ENCODE measurements at places on chromosomes 4 and X.

GRCh38 chrX:145825896-145826295, 8.3 kb downstream of the SLITRK2 start:
- DNase-seq, result peak; percentile 13

DNA sequence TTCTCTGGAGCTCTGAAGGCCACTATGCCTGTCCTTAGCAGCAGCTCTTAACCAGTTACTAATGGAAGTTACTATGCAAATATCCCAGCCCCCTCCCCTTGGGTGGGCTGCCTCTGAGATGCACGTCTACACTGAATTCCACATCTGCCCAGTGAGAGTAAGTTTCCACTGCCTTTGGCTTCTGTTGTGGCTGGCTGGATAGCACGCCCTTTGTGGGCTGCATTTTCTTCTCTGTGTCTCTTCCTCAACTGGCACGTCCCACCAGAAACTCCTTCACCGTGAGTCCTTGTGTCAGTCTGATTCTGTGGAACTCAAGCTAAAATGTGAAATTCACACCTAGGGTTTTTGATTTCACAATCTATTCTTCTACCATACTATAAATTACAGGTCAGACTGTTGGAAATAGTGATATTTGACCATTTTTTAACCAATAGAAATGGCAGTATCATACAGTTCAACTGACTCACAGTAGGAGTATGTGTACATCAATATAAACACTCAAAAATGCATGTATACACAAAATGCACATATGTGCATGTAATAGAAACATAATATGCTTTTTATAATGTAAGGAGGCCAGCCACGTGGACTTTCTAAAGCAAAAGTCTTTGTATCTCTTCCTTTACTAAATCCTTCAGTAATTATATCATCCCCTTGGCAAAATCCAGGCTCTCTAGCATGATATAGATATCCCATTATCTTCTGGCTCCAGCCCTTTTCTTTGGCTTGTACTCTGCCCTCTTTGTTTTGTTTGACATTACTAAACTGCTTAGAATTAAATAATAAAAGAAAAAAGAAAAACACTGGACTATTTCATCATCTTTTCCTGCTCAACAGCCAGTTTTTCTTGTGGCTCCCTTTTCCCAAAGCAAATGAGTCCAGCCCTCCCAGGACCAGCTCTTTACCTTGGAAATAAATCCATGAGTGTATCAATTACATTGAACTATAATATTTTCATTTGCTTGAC, 33.2 kb upstream of the LDB2 start:
- DNase-seq, result no peak

- no peak for DNase-seq
These were observed 318.6 kb upstream of the CASK start for GRCh38 chrX:42242004-42242403.

- DNase-seq, result peak; percentile 82
These were observed 51.0 kb downstream of the GUCY1B1 start for GRCh38 chr4:155809835-155810234.

DNA sequence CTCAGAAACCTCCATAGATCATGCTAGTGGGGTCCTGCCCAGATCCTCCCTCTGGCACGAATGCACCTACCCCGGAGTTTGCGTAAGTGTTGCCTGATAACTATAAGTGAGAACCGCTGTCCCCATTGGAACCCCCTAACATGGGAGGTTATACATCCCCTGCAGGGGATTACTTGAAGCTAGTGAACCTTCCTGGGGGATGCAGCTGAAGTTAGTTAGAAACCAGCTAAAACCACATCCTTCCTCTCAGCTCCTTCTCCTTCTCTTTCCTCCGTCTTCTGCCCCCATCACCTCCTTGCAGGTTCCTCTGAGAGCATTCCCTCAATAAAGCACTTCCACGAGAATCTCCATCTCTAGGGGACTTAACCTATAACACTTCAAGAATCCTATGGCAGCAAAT, 95.0 kb downstream of the ZNF827 start:
- DNase-seq, result no peak

DNA sequence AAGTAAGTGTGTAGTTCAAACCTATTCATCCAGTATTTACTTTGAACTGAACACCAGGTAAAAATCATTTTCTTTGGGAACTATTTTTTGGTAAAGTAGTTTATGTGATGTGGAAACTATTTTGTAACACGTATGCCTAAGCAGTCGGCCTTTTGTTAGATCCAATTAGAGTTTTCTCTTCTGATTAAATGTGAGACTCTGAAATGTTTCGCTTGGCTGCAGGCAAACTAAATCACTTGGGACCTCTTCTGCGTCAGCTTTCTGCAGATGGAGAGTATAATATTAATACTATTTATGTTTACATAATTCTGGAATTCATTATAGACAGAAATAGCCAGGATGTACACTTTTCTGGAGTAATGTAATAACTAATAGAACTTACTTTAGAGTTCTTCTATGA, 46.9 kb downstream of the BMPR1B start:
- no peak for DNase-seq

Measured in NAMALWA (cell line).